ENCODE measurements at places on chromosomes 4 and X. TPM values are rescaled to one million over a fixed set of nuclear protein-coding genes. Genes with fewer than 3 reads are reported as not detected.

Gene USP17L28
- not detected for total RNA-seq

Gene FANCB
- 9.1 TPM for total RNA-seq

Gene STPG2
- not detected for total RNA-seq

Gene SSX4B
- total RNA-seq = not detected

Gene COL4A6
- total RNA-seq = 0.05 TPM

Gene ZNF718
- 5.7 TPM for total RNA-seq

Gene CHM
- total RNA-seq = 14.6 TPM

Gene MAGEA1
- not detected for total RNA-seq

Gene MAGEA12
- not detected for total RNA-seq

Gene RNF212
- 0.84 TPM for total RNA-seq

Gene CDX4
- not detected for total RNA-seq

Gene MED14
- total RNA-seq = 26.4 TPM

Gene MAGEB6
- not detected for total RNA-seq

Gene KIF4A
- total RNA-seq = 2.4 TPM

Gene ALAS2
- total RNA-seq = not detected

Gene METTL14
- total RNA-seq = 39.4 TPM

Gene LEF1
- total RNA-seq = 140 TPM

Gene CC2D2A
- total RNA-seq = not detected

Gene HTN1
- not detected for total RNA-seq

Gene RRH
- 0.27 TPM for total RNA-seq

Gene GAK
- 161 TPM for total RNA-seq

Gene FAM184B
- total RNA-seq = 0.03 TPM

Gene ENPEP
- not detected for total RNA-seq

Gene SOWAHB
- 0.05 TPM for total RNA-seq

Gene AFM
- total RNA-seq = not detected

Gene SLIT2
- not detected for total RNA-seq

Gene ZNF141
- 21.7 TPM for total RNA-seq

Gene FAM114A1
- total RNA-seq = 0.24 TPM

Gene USP17L27
- total RNA-seq = not detected
